Cardiac atrium fibroblast (primary cell): ENCODE measurements at places on chromosomes 16 and 17. TPM values are rescaled to one million over a fixed set of nuclear protein-coding genes. Genes with fewer than 3 reads are reported as not detected.

Gene ATAD5
- 0.36 and 1.5 TPM in 2 replicates for total RNA-seq

Gene TPSD1
- not detected in 2 replicates for total RNA-seq

Gene MYH3
- 0.54 TPM in 1 of 2 replicates, not detected in the other for total RNA-seq

Gene CMTM1
- total RNA-seq = 2.9 TPM in 1 of 2 replicates, not detected in the other
